ENCODE measurements at places on chromosomes 6 and 20.

GRCh38 chr20:58883241-58883691 is 30.8 kb downstream of the GNAS start:
- no peak for DNase-seq

DNA sequence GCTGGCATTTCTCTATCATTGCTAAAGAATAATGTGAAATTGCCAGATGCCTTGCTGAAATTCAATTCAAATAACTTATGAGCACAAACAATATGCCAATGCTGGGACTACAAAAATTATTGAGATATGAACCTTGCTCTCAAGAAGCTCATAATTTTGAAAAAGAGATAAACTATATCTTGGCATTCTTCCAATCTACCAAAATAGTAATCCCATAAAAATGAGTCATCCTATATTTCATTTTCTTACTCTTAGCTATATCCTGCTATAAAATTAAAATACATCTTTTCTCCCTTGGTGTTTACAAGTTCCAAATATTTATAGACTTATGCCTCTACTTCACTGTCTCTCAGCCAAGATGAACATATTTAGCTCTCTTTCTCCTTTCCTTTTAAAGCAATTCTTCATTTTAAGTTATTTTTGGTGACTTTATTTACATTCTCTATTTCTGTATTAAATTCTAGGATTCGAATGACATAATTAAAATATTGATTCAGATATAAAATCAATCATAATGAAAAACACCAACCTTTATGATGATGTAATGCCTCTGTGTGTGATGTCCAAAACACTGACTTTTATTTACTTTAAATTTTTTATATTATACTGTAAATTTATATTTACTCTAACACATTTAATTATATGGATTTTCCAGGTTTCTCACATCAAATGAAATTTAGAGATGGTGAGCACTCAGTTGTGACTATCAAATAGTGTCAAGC is 152.6 kb downstream of the CDK19 start:
- DNase-seq, result no peak

DNA sequence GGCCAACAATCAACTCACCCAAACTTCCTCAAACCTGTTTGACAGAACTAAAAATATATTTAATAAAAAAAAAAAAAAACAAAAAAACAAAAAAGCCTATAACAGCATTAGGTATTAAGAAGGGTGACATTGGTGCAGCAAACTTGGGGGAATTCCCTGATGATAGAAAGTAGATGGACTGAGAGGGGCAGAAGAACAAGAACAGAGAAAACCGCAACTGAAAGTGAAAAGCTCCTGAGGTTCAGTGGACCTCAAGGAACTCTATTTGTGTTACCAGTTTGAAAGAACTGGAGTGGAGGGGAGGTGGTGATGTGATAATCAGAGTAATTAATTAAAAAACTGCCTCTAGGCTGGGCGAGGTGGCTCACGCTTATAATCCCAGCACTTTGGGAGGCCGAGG is 53.8 kb downstream of the MACROD2 start:
- DNase-seq, result no peak

GRCh38 chr6:148416330-148416965 is 73.8 kb downstream of the SASH1 start:
- peak; percentile 84 for DNase-seq

DNA sequence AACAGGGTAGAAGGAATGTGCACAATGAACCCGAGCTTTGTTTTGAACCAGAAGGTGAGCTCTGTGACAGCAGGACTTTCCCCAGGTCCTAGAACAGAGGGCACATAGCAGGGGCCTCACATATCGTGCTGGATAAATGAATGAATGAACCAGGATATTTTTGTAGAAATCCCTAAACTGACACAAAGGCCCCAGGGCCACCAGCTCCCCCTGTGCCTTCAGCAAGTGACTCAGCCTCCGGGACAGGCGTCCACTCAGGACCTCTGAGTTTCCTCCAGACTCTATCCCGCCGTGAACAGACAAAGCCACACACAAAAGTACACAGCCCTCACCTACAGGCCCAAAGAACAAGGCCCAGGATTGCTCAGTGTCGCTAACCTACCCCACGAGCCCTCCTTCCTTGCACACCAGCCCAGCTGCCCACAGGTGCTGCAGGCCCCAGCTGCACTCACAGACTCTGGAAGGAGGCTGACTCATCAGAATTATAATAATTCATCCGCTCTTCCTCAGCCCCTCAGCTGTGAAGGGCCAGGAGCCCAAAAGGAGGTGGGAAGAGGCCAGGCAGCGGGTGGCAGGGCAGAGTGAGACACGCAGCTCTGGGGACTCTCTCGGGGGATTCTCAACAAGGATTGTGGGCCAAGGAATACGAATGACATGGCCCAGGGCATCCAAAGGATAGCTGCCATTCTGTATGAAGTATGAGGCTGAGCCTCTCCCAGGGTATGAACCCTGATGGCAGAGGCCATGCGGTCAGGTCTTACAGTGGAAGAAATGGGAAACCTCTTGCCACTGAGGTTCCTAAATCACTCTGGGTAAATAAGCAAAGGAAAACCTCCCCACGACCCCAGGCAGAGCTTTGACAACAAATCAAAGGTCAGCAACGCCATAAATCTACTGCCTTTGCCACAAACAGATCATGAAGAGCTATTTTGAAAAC is 40.9 kb downstream of the SUMO4 start:
- DNase-seq, result no peak

GRCh38 chr6:28542440-28543296 is 17.0 kb downstream of the GPX5 start:
- peak; percentile 77 for DNase-seq

GRCh38 chr6:33248643-33248931 is 23.1 kb downstream of the VPS52 start:
- peak; percentile 71 for DNase-seq

GRCh38 chr6:77926198-77926751 is 273.4 kb downstream of the MEI4 start:
- no peak for DNase-seq

DNA sequence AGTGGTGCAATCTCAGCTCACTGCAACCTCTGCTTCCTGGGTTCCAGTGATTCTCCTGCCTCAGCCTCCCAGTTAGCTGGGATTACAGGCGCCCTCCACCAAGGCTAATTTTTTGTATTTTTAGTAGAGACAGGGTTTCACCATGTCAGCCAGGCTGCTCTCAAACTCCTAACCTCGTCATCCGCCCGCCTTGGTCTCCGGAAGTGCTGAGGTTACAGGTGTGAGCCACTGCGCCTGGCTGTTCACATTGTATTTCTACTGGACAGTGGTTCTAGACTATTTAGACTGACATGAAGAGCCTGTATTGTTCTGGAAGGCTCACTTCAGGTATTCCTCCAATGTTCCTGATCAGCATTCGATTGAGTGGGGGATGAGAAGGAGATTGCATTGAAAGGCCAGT is 14.8 kb upstream of the OVOL2 start:
- DNase-seq, result no peak

GRCh38 chr6:130829333-130829910 is 2.2 kb downstream of the SMLR1 start:
- DNase-seq, result no peak

- no peak for DNase-seq
Measured at GRCh38 chr20:48763216-48763914, 64.4 kb downstream of the PREX1 start.

- DNase-seq, result peak; percentile 55
Measured at GRCh38 chr6:56517155-56517745, 125.4 kb downstream of the DST start.

DNA sequence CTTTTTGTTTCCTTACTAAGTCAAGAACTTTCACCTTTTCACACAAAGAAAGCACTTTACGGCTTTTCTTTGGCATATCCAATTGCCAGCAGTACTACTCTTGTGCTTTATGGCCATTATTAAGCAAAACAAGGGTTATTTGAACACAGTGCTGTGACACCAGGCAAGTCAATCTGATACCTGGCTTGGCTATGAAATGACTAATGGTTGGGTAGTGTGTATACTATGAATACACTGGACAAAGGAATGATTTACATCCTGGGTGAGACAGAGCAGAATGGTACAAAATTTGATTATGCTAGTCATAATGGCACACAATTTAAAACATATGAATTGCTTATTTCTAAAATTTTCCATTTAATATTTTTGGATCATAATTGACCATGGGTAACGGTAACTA is 22.1 kb upstream of the ADGRF1 start:
- DNase-seq, result no peak

- no peak for DNase-seq
Measured at GRCh38 chr20:22074635-22075034, 369.2 kb downstream of the PAX1 start.

GRCh38 chr6:77292564-77293546 is 170.4 kb downstream of the HTR1B start:
- DNase-seq, result no peak

DNA sequence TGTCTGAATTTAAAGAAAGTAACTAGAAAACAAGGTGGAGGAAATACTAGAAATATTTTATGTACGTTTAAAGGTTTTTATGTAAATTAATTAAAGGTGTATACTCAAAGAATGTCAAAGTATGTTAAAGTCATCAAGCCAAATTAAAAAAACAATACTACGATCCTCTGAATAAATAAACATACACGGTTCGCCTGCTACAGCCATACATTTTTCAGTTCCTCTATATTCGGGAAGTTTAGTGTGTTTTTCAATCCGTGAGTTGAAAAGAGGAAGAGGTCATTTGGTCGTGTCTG is 626 bp downstream of the STX7 start:
- no peak for DNase-seq

DNA sequence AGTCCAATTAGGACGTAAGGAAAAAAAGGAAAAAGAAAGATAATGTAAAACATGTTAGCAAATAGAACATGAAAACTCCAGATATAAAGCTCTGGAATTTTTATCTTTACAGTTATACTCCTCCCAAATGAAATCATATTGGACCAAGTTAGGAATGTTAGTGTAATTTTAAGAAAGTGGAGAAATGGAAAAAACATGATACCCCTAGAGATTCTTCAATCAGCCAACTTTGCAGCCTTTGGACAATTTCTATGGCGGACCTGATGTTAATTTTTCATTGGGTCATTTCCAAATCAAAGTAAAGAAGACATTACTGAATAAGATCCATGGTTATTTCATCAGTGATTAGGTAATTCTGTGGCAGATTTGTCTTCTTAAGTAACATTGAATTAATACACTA is 748.7 kb downstream of the RFPL4B start:
- DNase-seq, result no peak

DNA sequence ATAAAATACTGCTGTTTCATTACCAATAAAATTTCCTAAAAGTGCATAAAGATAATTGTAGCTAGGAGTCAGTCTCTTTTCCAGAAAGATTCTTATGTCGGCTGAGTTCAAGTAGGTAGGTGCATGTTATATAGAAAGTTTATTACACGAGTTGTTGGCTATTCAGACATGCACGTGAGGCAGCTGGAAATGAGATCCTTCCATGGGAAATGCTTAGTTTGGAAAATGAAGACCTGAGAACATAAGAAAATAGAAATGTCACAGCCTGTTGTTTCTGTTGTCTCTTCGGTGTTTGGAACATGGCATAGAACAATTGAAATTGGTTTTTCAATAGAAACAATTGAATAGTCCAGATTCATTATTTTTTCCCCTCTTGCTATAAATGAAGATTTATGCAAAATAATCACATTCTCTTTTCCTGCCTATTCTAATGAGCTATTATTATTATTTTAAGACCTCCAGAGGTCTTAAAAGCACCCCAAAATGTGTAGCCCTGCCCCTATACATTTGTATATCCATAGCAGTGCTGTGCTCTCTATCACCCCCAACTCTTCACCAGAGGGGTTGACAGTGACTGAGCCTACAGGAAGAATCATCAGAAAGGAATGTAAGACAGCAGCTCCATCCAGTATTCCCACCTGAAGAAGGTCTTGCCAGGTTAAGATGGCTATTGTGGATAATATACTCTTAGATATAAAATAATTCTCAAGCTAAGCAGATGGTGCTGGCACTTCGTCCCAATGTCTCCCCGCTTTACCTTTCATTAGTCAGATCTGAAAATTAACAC is 82.2 kb downstream of the ZDHHC14 start:
- DNase-seq, result no peak

DNA sequence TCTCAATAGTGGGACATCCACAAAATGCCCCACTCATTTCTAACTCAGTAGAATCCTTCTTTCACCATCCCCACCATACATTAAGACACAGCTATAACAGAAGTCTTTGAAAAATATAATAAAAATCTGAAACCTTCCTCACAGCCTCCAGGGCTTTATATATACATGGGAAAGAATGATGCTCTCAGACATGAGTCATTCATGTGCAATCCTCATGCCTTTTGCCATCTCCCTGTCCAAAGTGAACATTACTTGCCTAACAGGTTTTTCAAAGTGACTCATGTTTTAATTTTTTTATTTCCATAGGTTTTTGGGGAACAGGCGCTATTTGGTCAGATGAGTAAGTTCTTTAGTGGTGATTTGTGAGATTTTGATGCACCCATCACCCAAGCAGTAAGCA is 162.7 kb downstream of the RALGAPA2 start:
- DNase-seq, result no peak

DNA sequence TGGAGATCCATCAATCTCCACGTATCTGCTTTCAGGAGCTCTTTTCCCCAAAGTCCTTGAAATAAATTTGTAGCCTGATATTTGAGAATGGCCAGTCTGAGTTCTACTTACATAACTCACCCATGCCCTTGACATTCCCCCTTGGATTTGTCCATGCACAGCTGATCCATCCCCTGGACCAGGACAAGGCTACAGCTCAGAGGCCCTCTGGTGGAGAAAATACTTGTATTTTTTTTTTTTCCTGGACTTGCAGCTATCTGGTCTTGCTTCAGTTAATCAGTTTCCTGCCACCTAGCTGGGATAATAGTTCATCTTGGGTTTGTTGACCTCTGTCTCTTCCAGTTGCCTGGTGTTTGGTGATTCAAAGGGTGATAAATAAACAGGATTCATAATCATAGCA is 467.6 kb downstream of the DHX35 start:
- no peak for DNase-seq

GRCh38 chr6:136077834-136078576 is 172.1 kb downstream of the MTFR2 start:
- DNase-seq, result no peak

DNA sequence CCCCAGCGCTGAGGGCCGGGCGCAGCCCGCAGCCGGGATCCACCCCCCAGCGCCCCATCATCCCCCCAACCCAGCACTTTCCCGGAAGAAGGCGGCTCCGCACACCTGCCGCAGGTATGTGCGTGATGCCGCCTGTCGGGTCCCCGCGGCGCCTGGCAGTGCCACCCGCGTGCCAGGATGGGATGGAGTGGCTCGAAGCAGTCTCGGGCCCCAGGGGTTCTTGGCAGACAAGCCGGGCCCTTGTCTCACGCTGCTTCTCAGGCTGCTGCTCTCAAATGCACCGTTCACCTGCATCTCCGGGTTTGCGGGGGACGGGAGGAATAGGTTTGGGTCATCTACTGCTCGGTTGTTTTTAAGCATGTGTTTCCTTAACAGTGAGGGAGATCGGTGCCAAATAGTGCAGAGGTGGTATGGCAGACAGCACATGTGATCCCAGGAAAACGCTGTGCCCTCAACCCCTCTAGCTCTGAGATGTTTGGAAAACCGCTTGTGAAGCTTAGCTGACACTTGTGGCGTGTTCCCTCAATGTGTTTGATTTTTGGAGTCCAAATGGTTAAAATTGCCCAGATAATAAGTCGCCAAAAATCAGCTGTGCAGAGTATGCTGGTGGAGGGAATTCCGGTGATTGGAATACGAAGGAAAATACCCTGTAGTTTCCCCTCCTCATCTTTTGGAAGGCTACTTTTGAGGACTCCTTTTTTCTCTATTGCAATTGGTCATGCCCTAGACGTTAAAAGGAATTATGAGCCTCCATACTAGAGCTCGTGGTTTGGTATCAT is 926 bp downstream of the MYLIP start:
- peak; percentile 43 for DNase-seq

All from NCI-H2171 treated with DMSO at 0.1 percent for 48 hours (cell line).